ENCODE measurements at places on chromosomes 11 and 22.

- no peak for DNase-seq
Measured at GRCh38 chr22:50737728-50738648, at the start of gene ACR. Gene ACR (plus strand): TSS chr22:50738204. CDS start chr22:50738236, 32 bp downstream.

DNA sequence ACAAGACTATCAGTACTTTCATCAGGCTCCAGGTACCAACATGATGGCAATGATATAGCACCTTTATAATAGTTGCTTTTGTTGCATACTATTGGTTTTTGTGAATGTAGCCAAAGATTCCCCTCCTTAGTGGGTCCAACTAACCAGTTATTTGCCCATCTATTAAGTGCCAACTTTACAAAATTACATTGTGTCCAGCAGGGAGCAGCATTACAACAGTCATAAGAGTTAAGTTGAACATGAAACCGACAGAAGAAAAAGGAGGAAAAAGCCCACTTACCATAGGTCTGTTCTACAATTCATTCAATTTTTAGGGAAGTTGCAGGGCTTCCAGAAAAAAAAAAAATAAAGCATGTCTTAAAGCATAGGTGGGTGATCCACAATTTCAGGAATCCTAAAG lies 21.6 kb downstream of the IMMP1L start:
- peak; percentile 23 for DNase-seq

- DNase-seq: no peak
Measured at GRCh38 chr11:118051611-118052461, 25.0 kb upstream of the TMPRSS4 start.

GRCh38 chr22:41846268-41846987 lies 13.5 kb downstream of the SREBF2 start:
- no peak for DNase-seq

- peak; percentile 45 for DNase-seq
Measured at GRCh38 chr11:123194337-123195187, 486 bp downstream of the CLMP start.

GRCh38 chr22:31583861-31584485 lies 78.0 kb downstream of the PISD start:
- no peak for DNase-seq

DNA sequence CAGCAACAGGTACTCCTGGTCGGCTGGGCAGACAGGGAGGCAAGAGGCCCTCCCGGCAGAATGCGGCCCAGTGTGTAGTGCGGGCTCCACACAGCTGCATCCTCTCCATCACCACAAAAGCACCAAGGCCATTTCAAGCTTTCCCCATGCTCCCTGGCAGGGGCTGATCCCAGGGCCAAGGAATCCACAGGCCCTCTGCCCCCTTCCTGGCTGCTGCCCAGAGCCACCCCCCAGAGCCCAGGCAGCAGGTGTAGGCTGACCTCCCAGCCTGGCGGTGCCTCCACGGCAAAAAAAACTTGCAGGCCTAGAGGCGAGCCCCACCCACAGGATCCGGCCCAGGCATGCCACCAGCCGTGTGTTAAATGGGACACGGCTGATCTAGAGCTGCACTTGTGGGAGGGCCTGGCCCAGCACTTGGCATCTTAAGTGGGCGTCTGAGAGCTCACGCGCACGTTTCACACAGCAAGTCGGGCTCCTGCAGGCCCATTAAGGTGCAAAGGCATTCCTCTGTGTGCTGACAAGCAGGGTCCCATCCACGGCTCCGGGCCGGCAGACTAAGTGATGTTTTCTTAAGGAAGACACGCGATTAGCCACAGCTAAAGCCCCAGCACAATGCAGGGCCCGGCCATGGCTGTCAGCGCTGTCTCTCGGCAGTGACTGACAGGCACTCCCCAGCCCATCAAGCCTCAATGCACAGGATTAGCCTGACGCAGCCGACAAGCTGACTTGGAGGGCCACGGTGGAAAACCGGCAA lies 19.8 kb upstream of the GNB1L start:
- no peak for DNase-seq

DNA sequence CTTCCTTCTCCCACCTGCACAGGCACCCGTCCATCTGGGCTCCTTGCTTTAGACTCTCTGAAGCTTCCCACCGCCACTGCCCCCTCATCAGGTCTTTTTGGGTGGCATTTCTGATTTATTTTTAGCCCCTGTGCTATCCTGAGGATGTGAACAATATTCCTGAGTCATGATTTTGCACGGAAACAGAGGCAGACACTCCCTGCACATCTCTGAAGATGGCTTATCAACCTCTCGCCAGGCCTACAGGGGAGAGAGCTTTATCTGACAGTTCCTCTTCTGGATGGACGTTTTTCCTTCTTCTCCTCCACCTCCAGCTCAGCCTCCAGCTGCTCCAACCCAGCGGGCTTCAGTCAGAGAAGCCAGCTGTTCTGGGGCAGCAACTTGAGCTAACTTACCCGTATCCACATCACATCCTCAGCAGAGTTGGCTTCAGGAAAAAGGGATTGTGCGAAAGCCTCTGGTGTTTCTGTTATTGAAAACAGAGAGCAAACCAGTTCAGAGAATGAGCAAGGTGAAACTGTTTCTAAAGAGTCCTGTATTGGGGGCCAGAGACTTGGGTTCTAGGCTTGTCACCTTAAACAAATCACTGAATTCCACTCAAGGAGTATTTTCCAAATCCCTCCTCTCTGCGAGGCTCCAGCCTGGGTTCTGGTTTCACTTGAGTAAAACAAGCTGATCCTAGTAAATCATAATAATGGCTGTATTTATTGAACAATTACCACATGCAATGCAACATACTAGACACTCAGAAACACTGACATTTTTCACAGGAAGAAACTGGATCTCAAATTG lies 33.1 kb upstream of the ETS1 start:
- no peak for DNase-seq

GRCh38 chr22:48342016-48342415 lies 1485.7 kb downstream of the BRD1 start:
- DNase-seq: no peak

- no peak for DNase-seq
Measured at GRCh38 chr11:44454666-44455065, 110.8 kb upstream of the CD82 start.

- DNase-seq: no peak
Measured at GRCh38 chr11:108483163-108483562, 15.0 kb downstream of the POGLUT3 start.

DNA sequence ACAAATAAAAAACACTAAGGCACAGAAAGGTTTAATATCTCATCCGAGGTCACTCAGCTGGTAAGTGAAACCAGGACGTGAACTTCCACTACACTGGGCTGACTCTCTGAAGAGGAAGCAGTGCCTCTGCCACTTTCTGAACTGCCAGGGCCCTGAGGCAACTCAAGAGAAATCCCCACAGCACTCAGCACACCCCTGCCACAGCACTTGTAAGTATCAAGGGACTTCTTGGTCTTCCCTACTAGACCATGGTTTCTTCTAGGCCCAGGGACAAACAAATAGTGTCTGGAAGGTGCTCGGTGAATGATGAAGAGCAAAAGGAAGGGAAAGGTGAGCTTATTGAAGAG lies 49.7 kb downstream of the RPL27A start:
- no peak for DNase-seq

DNA sequence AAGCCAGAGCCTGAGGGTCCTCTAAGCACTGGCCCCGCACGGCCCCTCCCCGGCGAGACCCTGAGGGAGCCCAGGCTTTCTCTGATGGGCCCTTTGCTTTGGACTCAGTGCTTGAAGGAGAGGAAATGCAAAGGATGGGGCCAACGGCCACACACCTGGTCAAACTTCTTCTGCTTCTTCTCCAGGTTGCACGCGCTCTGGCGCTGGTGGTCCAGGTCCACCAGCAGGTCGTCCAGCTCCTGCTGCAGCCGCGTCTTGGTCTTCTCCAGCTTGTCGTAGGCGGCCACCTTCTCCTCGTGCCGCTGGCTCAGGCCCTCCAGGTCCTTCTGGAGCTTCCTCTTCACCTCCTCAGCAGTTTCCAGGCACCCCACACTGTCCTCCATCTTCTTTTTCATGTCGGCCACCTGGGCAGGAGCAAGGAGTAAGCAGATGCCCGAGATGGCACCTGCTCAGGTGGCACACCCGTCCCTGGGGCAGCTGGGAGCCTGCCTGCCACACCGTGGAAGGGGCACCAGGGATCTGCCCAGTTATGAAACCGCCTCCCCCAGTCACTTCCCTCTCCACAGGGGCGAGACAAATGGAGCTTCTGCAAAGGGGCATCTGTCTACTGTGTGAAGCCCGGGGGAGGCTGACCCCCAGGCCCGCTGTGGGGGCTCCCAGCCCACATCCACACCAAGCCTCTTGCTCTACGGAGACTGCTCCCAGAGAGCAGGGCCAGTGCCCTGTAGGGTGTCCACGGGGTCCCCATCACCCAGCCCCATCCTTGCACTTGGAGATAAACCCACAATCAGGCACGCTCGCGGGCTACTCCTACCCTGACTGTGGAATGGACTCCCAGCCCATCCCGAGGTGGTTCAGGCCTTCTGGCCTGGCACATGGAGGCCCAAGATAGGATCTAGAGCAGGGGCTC lies 39.2 kb downstream of the APOL1 start:
- DNase-seq: no peak

DNA sequence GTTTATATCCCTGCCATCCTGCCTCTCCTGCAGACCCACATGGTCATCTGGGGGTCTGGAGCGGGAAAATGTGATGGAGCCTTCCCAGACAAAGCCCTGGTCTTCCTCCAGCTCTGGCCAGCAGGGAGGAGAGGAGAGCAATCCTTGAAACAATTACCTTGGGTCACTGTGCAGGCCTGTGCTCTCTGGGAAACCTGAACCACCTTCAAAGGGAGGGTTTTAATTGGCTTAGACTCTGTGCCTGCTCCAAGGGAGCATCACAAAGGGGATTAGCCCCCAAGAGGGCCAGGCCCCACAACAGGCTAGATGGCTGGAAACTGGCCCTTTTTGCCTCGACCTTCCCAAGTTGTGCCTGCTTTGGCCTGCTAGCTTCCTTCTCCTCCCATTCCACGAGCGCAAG lies 351.9 kb downstream of the TENM4 start:
- DNase-seq: no peak

DNA sequence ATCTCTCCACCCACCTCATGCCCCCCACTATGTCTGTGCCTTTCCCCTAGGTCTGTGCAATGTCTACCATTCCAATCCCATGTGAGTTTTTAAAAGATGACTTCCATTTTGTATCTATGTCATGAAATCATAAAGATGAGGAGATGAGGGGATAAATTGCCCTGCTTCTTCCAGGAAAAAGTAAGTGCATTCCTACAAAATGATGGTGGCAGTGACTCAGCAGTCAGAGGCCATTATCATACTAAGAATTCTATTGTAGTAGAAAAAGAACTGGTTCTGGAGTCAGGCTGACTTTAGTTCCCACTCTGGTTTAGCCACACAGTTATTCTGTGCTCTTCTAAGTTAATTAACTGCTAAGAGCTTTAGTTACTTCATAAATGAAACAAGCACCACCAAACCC lies 89.6 kb upstream of the API5 start:
- DNase-seq: no peak

- no peak for DNase-seq
Measured at GRCh38 chr11:9397746-9398680, 13.6 kb downstream of the IPO7 start.

- no peak for DNase-seq
Measured at GRCh38 chr11:27514558-27514957, 8.0 kb upstream of the LIN7C start.

GRCh38 chr11:121933694-121934093 lies 182.3 kb downstream of the BLID start:
- DNase-seq: no peak

DNA sequence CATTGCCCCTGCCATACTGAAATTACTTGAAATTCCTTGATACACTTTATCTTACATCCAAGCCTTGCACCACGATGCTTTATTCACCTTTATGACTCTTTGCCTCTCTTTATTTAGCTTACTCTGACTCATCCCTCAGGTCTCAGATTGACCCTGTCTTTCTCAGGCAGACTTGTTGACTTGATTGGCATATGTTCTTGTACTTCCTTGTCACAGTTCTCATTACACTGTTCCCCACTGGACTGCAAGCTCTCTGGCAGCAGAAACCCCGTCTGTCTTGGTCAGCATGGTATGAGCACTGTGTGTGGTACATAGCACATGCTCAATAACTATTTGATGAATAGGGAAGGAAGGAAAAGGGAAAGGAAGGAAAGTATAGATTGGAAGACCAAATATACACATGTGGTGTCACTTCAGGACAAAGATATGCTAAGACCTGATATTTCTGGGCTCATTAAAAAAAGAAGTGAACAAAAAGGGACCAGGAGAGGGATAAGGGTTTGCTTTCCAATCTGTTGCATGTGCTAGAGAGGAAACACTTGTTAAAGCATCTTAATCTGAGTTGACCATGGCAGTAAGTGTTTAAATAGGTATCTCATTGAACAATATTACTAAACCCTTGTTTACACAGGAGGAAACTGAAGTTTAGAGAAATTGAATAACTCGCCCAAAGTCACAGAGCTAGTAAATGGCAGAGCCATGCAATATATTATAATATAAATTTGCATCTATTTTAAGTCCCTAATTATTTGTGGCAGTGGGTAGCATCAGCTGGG lies 7.2 kb downstream of the LYVE1 start:
- no peak for DNase-seq

- no peak for DNase-seq
Measured at GRCh38 chr22:37824674-37825641, 1.8 kb downstream of the GALR3 start.

- no peak for DNase-seq
Measured at GRCh38 chr11:95256321-95256779, 25.3 kb upstream of the SESN3 start.

GRCh38 chr22:38957046-38957770 lies at the start of gene APOBEC3A:
Gene APOBEC3A (plus strand): TSS chr22:38957609. CDS start chr22:38957692, 83 bp downstream.
- DNase-seq: no peak

- DNase-seq: no peak
Measured at GRCh38 chr11:123576082-123576481, 78.3 kb downstream of the SCN3B start.

DNA sequence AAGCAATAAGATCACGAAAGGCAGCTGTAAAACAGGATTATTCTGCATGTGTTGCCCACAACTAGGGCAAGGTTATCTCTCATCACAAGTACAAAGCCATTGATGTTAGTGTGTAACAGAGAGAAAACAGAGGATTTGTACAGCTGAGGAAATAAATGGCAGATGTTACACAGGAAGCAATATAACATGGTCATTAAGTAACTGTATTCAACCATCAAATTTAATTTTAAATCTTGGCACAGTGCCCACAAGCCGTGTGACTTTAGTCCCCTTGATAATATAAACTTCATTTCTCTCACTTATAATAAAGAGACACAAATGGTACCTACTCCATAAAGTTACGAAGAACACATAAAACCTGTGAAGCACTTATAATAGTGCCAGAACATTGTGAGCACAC lies 17.3 kb downstream of the OR51E2 start:
- no peak for DNase-seq

DNA sequence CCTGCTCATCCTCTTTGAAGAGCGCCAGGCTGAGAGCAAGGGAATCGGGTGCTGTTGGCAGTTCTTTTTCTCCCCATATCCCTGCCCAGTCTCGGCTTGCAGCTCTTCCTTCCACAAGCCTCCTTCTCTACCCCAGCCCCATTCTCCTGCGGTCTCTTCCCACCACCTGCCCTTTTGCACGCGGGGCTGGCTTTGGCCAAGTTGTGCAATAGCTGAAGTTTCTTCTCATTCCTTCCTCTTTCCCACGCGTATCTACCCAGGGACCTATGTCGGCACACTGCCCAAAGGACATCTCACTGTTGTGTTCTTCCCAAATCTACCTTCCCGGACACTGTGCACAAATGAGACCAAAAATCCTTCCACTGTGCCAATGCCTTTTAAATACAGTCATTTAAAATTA lies 22.3 kb upstream of the HTR3A start:
- no peak for DNase-seq

GRCh38 chr11:64633555-64634159 lies 42.6 kb downstream of the SLC22A12 start:
- DNase-seq: no peak
